GM12878 (cell line): ENCODE measurements at places on chromosomes 16 and 17. TPM values are rescaled to one million over a fixed set of nuclear protein-coding genes. Genes with fewer than 3 reads are reported as not detected.

Gene CNTNAP4
- polyA plus RNA-seq, result 0.32 and 0.54 TPM in 2 replicates

Gene PMFBP1
- polyA plus RNA-seq, result 0.49 and 1.3 TPM in 2 replicates

Gene ZNF785
- 4.8 and 8.1 TPM in 2 replicates for polyA plus RNA-seq

Gene CD300LG
- not detected in 2 replicates for polyA plus RNA-seq

Gene JPH3
- polyA plus RNA-seq, result 0.07 TPM in 1 of 2 replicates, not detected in the other

Gene KRTAP9-2
- not detected in 2 replicates for polyA plus RNA-seq

- DNase-seq, result no peak
These were observed 388.0 kb downstream of the SEC14L1 start for GRCh38 chr17:77528516-77529327.

DNA sequence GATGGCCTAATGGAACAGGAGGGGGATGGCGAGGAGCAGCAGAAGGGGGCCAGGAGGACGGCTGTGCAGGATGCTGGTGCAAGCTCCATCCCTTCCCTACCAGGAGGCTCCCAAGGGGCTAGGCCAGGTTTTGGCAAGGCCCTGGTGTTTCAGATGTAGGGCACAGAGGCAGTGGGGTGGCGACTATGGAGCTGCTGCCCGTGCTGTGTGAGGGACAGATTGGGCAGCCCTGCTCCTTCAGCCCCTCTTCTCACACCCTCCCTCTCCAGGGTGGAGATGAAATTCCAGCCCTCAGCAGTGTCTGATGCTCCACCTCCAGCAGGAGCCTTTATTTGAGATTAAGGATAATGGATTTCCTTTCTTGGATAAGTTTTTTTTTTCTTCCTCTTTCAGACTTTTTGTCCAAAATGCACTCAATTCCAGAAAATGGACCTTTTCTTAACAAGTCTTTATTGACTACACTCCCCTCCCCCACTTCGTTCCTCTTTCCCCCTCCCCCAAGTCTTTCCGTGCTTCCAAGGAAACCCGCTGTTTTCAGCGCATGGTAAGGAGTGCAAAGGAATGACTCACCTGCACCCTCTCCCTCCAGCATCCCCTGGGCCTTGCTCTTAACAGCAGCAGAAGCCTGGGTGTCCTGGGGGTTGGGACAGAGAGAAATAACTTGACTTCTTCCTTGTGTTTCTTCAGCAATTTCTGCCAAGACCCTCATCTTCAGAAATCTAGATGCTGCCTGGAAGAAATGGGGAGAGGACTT lies 95.2 kb downstream of the CCDC182 start:
- DNase-seq, result no peak

DNA sequence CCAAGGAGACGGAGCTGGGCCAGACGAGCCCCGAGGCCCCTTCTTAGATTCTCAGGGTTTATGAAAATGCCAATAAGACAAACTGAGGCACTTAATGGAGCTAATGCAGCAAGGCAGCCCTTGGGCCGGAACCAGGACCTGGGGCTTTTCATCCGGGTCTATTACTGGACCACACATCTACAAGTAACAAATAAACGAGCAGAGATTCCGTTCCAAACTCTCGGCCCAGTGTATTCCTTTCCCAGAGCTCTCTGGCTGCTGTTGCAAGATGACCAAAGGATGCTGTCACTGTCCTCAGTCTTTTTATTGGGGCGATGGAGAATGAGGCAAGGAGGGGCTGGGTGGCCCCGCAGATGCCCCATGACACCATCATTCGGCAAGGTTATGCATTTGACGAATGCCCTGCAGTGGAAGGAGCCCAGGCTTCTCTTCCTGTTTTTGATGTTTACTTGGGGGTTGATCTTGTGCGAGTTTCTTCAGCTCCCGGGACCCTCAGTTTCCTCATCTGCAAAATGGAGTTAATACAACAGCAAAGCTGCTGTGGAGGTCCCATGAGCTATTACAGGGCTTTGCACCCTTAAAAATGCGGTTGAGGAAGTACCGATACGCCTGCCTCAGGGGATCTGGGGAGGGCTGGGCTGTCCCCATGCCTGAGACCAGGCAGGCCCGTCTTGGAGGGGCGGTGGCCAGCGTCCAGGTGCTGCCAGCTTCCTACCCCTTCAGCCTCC lies 1.1 kb upstream of the NTN1 start:
- no peak for DNase-seq

DNA sequence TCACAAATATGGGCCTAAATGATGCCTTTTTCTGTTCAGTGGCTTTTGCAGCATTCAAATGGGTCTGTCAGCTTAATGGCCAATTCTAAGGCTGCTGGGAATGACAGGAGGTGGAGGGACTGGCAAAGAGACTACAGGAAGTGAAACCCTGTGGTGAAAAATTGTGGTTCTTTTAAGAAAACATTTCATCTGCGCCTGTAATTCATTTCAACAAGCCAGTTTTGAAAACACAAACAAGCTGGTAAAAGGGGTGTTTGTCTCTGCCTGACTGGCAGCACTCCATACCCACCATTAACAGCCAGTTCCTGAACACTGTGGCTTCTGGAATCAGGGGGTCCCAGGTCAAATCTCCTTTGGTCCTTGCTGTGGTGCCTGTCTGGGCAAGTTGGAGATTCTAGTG lies 3.6 kb upstream of the KDM8 start:
- peak; percentile 73 for DNase-seq

- DNase-seq, result no peak
These were observed 23.3 kb downstream of the TBCD start for GRCh38 chr17:82775001-82775823.

DNA sequence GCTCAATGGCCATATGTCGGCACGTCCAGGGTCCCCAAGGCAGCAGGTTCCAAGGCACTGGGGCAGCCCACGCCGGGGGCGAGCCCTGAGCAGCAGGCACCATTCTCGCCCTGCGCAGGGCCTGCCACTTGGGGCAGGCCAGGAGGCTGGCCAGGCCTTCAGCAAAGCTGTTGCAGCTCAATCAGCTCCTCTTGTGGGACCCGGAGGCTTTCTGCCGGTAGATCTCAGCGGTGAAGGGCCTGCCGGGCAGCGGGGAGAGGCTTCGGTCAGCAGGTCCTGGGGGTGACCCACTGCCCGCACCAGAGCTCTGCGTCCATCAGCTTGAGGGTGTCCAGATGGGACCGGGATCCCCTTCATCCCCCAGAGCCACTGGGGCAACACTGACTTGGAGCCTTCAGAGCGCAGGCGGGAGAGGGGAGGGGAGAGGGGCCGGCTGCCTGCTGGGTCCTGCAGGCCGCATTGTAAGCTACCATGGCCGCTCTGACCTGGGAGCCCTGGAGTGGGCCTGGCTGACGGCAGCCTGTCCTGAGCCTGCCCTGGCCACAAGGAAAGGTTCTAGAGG lies 9.5 kb upstream of the RASD1 start:
- no peak for DNase-seq

DNA sequence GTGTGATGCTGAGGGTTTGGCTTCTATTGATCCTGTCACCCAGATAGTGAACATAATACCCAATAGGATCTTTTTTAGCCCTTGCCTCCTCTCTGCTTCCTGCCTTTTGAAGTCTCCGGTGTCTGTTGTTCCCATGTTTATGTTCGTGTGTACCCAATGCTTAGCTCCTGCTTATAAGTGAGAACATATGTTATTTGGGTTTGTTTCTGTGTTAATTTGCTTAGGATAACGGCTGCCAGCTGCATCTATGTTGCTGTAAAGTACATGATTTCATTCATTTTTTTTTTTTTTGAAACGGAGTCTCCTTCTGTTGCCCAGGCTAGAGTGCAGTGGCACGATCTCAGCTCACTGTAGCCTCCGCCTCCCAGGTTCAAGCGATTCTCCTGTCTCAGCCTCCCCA lies 23.0 kb downstream of the DUS2 start:
- DNase-seq, result no peak

GRCh38 chr16:85246973-85247372 lies 134.7 kb upstream of the CIBAR2 start:
- no peak for DNase-seq

GRCh38 chr17:39863244-39863917 lies 731 bp downstream of the IKZF3 start:
- DNase-seq, result no peak

DNA sequence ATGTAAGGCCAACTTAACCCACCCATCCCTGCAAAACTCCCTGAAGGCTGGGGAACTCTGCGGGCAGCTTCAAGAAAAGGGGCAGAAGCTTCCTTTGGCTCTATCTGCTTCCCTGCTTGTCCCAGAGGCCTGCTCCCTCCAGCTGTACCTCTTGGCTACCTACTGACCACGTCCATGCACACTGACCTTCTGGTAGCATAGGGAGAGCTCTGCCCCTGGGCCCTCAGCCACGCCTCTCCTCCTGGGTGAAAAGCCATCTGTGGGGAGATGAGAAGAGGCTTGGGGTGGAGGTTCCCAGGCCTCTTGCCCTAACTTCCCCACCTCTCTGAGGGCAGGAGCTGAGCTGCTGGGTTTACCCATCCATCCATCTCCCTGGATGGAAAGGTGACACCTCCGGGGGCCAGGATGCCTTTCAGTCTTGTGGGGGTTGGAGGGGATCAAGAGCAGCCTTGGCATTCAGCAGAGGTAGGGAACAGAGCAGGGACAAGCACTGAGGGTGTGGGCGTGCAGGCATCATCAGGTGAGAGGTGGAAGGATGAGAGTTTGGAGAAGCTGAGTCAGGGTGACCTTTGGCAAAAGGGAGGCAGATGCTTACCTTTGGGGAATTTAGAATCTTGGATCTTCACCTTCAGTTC lies 23.4 kb upstream of the MFSD6L start:
- DNase-seq, result no peak

DNA sequence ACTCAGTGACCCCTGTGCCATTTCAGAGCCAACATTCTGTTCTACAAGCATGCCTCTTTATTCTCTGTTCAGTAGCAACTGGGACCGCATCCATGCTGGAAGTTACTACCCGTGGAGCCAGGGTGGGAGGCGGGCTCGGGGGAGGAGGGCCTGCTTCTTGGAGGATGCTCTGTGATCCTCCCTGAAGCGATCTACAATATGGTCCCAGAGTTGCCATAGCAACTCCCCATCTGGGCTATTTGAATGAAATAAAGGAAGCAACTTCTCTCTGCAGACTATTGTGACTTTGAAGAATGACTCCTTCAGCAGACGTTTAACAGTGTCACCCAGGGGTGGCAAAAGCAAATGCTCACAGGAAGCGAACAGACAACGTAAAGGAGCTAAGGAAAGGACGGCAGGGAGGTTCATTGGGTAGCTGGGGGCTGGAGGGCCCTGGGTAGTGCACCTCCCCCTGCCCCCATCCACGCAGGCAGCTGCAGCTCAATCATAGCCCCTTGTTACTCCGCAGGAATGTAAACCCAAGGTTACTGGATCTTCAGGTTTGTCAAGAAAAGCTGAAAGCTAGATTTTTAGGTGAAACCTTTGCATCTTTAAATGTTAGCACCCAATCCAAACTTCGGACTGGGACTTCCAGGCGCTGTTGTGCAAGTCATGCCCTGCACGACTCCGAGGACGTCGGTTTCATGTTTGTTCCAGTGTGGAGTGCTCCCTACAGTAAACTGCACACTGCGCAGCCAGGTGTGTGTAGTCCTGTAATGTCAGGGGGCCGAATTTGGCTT lies 51.1 kb upstream of the MEAK7 start:
- DNase-seq, result no peak

DNA sequence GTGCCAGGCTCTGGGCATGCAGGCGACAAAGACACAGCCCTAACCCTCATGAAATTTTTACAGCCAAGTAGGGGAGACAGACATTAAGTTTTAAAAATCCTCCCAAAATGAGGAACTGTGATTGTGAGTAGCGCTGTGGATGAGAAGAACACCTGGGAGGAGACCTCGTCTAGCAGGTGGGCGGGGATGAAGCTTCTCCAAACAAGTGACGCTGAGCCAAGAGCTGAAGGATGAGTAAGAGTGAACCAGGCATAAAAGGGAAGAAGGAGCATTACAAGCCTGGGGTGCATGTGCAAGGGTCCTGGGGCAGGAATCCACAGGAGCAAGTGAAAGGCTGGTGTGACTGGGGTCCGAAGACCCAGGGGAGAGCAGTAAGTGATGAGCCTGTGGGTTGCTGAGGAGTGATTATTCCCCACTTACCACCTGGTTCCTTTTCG lies 149.4 kb upstream of the HS3ST2 start:
- no peak for DNase-seq

- no peak for DNase-seq
These were observed 34.1 kb upstream of the ANKFN1 start for GRCh38 chr17:56119191-56119590.
